Fibroblast of mammary gland (primary cell): ENCODE measurements at places on chromosomes 5 and 9.

DNA sequence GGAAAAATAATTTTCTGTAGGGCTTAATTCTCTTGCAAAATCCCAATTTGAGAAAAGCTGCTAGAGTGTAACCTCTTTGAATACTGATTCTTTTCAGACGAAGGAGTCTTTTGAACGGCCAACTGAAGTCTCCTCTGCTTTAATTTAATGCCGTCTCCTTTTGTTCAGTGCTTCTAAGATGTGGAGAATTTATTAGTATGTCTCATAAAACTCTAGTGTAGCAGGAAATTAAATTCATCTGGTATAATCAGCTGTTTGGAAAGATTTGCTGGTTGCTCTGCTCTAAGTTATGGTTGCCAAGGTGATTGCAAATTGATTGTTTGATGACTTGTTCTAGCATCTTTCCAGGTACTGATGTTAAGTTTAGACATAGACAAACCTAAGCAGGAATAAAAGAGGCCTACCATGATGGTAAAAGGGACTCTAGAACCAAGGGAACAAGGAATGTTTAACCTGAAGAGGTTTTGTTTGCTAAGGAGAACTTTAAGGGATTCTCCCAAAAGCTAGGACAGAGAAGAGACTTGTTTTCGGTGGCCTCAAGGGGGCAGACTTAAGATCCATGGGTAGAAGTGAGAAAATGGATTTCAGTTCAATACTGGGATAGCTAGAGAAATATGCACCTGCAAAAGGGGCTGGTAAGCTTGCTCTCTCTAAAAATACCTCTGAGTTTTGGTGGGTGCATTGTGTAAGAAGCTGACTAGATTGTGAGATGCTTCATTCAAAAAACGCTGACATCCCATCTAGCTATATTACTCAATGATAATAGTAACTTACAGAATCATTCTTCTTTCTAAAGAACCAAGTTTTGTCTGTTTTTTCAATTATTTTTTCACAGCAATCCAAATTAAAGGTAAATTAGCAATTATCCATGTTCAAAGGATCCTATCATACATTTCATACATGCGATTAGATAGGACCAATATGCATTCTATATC, 5.7 kb upstream of the ADRB2 start:
- peak; percentile 56 for DNase-seq

GRCh38 chr9:24624481-24624880, 78.8 kb upstream of the IZUMO3 start:
- no peak for DNase-seq

DNA sequence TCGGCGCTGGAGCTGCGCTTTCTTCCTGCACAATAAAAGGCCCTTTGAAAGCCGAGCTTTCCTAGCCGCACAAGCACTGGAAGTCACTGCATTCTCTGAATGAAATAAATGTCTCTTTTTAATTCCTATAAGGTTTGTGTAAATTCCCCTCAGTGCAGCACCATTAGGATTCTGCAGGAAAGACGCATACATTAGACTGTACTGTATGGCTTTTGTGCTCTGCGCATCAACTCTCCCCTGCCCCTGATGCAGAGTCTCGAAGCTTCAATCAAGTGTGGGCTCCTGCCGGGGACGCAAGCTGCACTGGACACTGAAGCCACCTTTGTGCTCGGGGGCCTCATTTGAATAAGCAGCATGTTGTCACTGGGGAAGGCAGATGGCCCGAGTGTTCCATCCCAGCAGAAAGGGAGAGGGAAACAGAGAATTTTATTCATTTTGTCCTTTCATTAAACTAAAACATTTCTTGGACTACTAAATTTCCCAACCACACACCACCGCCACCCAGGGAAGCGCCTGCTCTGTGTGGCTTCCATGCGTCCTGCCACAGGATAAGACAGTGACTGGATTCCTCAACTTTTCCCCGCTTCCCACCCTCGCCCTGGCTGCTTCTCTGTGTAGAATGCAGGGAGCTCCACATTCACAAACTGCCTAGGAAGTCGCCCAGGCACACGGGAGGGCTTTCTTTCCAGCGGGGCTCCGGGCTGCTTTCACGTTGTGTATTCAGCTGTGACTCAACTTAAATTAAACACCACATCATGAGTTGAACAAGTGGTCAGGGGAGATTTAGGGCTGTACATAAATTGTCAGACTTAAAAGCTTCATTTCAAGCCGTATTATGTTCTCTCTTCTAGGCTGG, 635.4 kb downstream of the IRX1 start:
- no peak for DNase-seq

- peak; percentile 68 for DNase-seq
Measured at GRCh38 chr9:116152390-116152789, 1.2 kb upstream of the PAPPA start.

GRCh38 chr5:131857388-131857787, 60.6 kb upstream of the FNIP1 start:
- no peak for DNase-seq

DNA sequence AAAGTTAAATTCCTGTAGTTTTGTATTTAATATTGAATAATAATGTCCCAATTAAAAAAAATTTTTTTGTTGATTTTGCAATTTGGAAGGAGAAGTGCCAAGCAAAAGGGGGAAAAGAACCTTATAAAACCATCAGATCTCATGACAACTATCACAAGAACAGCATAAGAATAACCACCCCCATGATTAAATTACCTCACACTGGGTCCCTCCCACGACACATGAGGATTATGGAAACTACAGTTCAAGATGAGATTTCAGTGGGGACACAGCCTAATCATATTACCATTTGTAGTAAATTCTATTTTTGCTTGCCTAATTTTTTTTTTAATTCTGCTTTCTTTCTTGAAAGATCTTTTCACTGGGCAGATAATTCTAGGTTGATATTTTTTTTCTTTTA, 33.4 kb upstream of the FCHO2 start:
- no peak for DNase-seq

DNA sequence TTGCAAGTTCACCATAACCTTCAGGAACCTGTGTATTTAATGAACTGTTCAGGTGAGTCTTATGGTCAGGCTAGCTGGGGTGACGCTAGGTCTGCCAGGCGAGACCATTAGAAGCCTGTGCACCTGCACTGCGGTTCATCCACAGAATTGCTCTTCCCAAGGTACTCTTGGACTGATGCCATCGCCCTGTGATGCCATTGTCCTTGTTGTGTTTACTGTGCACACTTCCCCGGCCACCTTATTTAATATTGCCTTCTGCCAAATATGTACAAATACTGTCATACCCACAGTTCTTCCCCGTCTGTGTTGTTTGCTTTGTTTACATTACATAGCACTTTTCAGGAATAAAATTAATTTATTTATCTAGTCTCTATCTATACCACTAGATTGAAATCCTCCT, 66.3 kb downstream of the RCL1 start:
- DNase-seq = no peak

DNA sequence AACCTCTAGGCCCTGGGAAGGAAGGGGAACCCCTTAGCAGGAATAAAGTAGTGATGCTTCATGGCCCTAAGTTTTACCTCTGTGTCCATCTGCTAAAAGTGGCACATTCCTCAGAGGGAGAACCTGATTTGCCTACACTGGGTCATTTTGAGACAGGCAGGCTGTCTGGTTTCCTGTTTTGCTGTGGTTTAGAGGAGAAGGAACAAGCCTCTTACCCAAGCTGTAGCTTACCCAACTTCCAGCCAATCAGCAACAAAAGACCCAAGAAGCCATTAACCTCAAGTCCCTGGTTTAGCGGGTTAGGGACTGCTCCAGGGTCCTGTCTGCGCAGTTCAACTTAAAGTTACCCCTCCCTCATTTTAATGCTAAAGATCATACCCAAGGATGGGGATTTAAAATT, 411.0 kb downstream of the MAT2B start:
- peak; percentile 15 for DNase-seq

- DNase-seq = no peak
Measured at GRCh38 chr9:134382733-134383132, 56.5 kb downstream of the RXRA start.

- no peak for DNase-seq
Measured at GRCh38 chr9:123368536-123369153, 12.6 kb downstream of the CRB2 start.

- DNase-seq = no peak
Measured at GRCh38 chr5:32182463-32183063, 8.4 kb upstream of the GOLPH3 start.

GRCh38 chr5:80951366-80951765, 8.8 kb upstream of the RASGRF2 start:
- DNase-seq = no peak

DNA sequence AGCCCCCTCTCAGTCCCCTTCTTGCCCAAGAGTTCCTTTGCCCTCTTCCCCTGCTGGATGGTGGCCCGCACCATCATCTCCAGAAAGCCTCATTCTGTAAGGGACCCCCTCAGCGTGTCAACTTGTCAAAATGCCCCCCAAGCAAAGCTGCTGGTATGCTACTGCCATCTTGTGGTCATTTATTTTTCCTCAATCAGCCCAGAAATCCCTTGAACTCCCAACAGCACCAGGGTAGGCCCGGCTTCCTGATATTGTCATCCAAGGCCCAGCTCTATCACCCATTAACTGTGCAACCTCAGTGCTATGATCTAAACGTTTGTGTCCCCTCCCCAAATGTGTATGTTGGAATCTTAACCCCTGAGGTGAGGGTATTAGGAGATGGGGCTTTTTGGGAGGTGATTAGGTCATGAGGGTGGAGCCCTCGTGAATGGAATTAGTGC, 53.2 kb upstream of the FBXW11 start:
- peak; percentile 17 for DNase-seq

DNA sequence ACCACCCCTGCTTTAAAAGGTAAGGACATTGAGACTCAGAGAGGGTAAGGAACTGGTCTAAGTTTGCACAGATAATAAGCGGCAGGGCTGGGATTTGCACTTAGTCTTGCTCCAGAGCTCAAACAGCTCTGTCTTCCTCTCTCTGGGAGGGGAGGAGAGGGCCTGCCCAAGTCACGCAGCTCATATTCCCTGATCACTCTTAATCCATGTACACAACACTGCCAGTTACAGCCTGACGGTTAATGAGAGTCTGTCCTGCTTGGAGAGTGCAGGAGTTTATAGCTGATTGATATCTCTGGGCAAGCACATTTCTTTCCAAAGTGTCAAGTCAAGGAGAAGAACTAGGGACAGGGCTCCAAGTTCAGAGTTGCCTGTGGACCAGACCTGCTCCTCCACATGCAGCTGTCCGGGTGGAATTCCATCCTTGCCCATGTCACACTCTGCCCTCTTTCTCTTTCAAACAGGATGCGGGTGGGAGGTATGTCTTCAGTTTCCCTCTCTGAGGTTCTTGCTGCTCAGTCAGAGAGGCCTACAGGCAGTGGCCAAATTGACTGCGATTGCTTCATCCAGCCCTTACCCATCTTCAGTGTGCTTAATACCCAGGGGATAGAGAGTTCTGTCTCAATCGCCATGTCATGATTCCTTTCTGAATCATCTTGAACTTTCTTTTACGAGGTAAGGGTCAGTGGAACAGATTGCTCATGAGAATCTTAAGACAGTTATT, 54.5 kb downstream of the GALNT12 start:
- DNase-seq = peak; percentile 100

GRCh38 chr9:78601957-78602565, 305.1 kb downstream of the PSAT1 start:
- DNase-seq = peak; percentile 49

DNA sequence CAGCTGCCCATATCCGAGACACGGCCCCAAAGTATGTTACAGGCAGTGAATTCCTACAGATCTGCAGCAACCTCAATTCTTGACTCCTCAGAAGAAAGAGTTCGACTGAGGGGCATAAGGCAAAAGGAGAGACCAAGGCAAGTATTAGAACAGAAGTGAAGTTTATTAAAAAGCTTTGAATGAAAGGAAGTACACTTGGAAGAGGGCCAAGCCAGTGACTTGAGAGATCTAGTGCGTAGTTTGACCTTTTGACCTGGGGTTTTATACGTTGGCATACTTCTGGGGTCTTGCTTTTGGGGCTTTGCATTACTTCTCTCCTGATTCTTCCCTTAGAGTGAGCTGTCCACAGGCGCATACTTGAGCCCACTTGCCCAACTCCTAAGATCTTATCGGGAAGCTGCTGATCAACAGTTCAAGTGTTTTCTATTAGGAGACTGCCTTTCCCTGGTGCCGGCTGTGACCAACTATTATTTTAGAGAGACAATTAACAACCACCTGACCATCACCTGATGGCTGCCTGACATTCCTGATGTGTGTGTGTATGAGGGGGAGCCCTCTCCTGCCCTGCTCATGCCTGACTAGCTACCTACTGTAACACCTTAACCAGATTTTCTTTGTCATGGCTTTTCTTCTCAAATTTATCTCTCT, 1.5 kb upstream of the DEPDC1B start:
- peak; percentile 10 for DNase-seq

DNA sequence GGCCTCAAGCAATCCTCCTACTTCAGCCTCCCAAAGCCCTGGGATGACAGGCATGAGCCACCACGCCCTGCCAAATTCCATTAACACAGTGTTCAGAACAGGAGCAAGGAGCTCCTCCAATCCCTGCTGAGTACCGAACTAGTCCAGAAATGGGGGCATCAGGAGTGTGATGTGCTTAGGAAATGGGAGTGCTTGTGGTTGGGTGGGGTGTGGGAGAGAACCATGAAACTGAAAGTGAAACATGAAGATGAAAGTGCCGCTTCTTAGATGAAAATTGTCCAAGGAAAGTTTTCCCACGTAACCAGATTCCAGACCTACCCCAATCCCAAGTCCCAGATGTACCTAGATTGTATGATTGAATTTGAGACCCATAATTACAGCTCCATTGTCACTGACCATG, 16.7 kb upstream of the ZNF131 start:
- no peak for DNase-seq

DNA sequence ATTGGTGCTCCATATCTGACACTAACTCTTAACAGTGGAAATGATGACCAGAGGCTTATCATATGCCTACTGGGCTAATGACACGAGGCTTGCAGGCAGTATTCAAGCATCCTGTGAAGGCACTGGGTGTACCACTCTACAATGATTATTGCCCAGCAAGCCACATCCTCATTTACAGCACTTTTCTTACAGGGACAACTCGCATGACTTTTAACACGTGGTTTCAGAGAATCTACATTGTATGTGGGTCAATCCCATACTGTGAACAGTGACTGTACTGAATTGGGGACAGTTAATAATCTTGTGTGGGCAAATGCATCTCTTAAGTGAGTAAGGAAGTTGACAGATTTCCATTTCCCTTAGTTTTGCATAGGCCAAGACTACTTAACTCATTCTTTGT, 260.0 kb downstream of the TRPM3 start:
- DNase-seq = no peak

DNA sequence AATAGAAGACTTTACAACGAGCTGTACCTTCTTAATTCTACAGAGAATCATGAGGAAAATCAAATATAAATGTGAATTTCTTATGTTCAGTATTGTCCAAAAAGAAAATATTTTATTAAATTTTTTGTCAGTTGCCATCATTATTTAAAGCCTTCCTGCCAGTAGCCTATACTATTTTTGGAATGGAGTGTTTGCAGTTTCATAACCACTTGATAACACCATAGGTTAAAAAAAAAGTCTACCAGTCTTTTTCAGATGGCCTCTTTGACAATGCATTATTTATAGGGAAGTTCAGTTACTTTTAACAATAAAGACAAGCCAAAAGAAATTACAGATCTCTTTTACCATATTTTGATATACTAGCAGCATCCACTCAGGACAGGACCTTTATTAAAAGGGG, 80.3 kb upstream of the CCDC152 start:
- no peak for DNase-seq

GRCh38 chr9:137757139-137757538, 120.4 kb upstream of the CACNA1B start:
- DNase-seq = no peak
